ENCODE measurements at places on chromosomes 11 and 22. TPM values are rescaled to one million over a fixed set of nuclear protein-coding genes. Genes with fewer than 3 reads are reported as not detected.
A peak's percentile ranks its signal among the peaks of the same experiment; 100 is the strongest.

The OR2D2 gene
- total RNA-seq = not detected

The SLC25A45 gene
- 11.7 TPM for total RNA-seq

The PPP6R3 gene
- 73.4 TPM for total RNA-seq

GRCh38 chr11:36403661-36404060 is 106.4 kb downstream of the TRAF6 start:
- H3K27ac ChIP-seq = no peak overlapping the region
- H3K27me3 ChIP-seq = no peaks in the 10 kb centered on the region
- H3K4me1 ChIP-seq = peaks cover 22% of the 10 kb centered on the region
- H3K4me3 ChIP-seq = no peak overlapping the region
- peaks cover 51% of the 10 kb centered on the region for H3K36me3 ChIP-seq
- no peak for DNase-seq

GRCh38 chr22:25747245-25747944 is 5.4 kb downstream of the MYO18B start:
- no peaks in the 10 kb centered on the region for H3K36me3 ChIP-seq
- peak overlapping the region; percentile 59 for H3K27ac ChIP-seq
- peaks cover 13% of the 10 kb centered on the region for H3K4me1 ChIP-seq
- DNase-seq = no peak
- H3K27me3 ChIP-seq = no peaks in the 10 kb centered on the region

DNA sequence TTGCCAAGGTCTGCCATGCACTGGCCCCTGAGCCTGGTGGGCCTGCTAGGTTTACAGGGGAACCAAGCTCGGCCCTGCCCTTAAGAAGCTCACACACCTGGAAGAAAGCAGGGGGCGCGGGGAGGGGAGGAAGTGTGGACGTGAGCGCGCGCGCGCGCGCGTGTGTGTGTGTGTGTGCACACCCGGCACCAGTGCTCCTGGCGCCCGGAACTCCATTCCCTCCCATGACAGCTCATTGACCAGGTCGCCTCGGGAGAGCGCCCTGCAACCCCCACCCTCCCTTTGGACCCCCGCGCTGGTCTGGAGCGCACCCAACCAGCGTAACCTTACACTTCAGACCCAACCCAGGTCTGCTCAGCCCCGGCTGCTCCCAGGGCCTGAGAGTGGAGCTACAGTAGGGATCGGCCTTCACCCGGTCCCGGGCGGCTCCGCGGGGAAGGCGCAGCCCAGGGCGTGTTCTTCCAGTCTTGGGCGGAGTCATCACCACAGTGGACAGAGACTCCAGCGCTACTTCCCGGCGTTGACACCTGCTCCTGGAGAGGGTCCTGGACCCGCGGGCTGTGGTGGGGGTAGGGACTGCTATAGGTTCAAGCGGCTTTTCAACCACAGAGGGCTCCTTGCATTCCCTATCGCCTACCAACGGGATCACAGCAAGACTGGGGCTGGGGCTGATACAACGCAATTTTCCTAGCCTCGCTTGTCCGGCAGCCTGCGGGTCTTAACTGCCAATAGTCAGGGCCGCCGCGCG is 1.5 kb downstream of the GALNT18 start:
- H3K4me3 ChIP-seq = peak overlapping the region; percentile 91
- H3K27me3 ChIP-seq = no peaks in the 10 kb centered on the region
- no peak for DNase-seq
- peaks cover 1% of the 10 kb centered on the region for H3K36me3 ChIP-seq

DNA sequence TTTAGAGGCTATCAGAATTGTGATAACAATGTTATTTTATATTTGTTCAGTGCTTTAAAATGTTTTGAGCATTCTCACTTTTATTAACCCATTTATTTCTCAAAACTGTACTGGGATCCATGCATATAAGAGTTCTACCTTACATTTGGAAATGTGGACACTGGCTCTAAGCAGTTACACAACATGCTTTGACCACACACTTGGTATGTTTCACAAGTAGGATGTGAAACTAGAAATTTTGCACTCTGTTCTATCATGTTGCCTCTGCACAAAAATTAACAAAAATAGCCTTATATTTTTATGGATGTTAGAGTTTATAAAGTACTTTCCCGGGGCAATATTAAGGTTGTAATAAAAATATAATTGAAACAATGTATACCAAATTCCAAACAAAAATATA is 126.9 kb upstream of the CHORDC1 start:
- no peak for DNase-seq
- H3K27ac ChIP-seq = no peak overlapping the region
